ENCODE measurements at places on chromosomes 6 and 20.

DNA sequence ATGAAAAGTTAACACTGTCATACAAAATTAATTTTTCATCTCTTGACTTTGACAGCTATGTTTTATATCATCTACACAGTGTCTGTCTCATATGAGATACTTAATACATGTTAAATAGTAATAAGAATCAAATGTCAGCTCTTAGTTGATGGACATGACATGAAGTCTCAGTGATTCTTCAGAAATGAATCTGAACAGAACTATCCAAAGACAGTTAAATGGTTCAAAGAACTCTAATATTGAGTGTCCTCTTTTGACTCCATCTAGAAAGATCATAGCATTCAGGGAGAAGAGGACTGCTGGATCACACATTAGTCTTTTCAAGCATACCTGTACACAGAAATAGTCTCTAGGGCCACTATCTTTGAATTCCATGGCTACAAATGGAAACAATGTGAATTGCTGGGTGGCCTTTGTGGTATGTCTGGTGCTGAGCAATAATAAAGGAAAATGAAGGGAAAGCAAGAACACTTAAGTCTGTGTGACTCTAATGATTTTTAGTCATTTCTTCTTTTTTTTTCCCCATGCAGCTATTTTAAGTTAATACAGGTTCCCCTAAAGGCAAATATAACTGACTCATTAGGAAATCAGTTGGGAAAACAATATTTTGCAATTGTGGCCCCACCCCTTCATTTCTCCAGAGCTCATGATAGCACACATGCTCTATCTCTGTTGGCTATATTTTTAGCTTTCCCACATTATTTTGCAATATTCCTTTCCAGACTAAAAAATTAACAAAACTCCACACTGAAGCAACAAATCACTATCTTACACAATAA lies 367.5 kb downstream of the GRIK2 start:
- no peak for DNase-seq

DNA sequence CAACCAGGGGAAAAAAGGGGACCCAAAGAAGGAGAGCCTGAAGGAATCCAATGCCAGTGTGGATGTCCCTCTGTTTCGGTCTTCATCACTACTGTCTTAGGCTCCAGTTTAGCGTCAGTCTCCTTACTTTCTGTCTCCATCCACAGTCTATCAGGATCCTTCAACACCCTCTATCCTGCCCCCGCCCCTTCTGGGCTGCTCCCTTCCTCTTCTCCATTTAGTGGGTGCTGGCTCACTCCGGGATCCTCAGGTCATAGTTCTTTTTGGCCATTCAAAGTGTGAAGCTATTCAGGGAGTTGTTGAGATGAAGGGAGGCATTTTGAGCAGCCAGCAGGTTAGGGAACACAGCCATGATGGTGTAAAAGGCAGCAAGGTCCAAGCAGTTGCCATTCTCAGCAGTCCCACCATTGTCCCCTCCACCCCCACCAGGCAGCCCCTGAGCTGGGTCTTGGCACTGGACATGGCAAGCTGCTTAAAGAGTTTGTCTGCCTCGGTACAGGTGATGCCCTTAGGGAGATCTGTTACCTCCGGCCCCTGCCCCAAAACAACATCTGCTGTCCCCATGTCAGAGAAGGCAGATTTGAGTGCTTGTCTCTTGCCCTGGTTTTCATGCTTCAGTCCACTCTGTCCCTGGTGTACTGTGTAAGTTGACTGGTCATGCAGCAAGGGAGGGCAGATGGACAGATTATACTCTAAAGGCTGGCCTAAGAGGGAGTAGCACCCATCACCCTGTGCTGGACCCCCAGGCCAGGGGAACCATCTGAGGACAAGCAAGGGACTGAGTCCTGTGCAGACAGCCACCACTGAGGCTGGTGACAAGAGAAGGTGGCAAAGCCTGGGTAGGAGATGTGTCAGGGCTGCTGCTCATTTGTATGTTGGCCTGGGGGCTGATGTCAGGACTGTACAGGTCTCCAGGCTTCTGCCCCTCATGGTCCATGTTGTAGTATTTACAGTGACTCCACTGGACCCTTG lies 842.0 kb downstream of the HACE1 start:
- no peak for DNase-seq

DNA sequence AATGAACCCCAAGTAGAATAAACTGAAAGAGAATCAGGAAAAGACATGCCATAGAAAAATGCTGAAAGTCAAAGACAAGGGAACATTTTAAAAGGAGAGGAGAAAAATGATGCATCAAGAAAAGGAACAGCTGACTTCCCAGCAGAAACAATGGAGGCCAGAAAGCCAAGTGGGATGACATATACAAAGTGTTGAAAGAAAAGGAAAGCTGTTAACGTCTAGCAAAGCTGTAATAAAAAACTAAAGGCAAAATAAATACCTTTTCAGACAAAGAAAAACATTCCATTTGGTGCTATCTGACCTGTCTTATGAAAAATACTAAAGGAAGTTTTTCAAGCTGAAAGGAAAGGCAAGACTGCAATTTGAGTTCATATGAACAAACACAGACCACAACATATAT lies 34.1 kb upstream of the PDE10A start:
- no peak for DNase-seq

GRCh38 chr6:8637896-8638597 lies 202.7 kb upstream of the SLC35B3 start:
- no peak for DNase-seq
